ENCODE measurements at places on chromosomes 16 and 17.

- DNase-seq, result no peak
Observed at GRCh38 chr17:76441686-76442340, 11.1 kb downstream of the UBE2O start.

DNA sequence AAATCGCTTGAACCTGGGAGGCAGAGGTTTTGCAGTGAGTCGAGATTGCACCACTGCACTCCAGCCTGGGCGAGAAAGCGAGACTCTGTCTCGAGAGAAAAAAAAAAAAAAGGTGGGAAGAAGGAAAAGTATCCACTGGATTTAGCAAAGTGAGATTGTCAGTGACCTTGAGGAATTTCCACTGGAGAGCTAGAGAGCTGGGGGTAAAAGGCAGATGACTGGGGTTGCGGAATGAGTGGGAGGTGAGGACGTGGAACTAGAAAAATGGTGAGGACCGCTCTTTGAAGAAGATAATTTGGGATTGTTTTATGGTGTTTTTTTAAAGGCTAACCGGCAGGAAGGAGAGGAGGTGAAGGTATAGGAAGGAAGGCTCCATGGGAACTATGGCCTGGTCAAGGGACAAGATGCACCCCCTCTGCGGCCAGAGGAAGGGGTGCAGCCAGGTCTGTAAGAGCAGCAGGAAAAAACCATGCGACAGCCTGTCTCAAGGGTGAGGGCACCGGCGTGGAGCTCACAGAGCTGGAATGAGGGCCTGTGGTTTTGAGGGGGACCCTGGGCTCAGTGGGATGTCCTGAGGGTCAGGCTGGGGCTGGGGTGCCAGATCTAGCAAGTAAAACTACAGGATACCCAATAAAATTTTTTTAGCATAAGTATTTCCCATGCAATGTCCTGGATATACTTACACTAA lies 694 bp upstream of the MLST8 start:
- no peak for DNase-seq

DNA sequence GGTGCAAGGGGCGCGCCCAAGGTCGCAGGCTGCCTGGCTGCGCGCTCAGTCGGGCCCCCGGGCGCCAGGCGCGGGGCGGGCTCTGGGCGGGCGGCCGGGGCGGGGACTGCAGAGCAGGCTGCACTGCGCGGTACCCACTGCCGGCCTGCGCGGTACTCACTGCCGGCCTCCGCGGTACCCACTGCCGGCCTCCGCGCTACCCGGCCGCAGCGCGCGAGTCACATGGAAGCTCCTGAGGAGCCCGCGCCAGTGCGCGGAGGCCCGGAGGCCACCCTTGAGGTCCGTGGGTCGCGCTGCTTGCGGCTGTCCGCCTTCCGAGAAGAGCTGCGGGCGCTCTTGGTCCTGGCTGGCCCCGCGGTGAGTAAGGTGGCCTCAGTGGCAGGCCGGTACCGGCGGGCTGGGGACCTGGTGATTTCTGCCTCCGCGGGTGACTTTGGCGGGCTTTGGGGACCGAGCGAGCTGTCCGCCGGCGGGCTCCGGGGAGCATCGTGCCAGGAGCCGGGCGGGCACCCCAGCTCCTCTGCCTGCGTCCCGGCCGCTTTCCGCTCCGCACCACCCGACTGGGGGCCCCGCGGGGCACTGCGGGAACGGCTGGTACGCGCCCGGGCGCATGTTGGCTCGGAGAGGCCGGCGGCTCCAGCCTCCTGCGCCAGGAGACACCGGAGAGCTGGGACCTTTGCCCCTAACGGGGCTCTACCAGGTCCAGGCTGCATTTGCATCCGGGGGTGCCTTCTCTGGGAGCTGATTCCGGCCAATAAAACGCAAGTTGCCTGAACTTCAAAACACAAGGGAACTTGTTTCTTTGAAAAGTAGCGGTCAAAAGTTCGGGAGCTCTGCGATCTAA lies at the start of gene SLC47A1:
SLC47A1 (plus strand) TSS at position 137 of the 844 bp plus-strand sequence; CDS start at position 223, 86 bp downstream.
- peak; percentile 40 for DNase-seq

DNA sequence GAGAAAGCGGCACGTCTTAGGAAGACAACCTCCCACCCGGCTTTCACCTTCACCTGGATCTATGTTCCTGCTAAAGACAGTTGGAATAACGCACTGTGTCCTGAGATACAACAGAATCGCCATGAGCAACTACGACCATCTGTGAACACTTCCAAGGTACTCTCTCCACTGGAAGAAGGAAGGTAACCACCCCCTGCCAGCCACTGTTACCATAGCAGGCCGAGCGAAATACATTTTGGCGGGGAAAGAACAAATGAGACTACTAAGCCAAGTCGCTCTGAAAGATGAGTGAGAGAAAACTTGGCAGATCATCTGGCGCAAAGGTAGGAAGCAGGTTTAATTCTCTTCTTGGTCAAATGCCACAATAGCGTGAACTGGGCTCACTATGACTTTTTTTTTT lies 9.8 kb downstream of the CRK start:
- DNase-seq, result no peak

DNA sequence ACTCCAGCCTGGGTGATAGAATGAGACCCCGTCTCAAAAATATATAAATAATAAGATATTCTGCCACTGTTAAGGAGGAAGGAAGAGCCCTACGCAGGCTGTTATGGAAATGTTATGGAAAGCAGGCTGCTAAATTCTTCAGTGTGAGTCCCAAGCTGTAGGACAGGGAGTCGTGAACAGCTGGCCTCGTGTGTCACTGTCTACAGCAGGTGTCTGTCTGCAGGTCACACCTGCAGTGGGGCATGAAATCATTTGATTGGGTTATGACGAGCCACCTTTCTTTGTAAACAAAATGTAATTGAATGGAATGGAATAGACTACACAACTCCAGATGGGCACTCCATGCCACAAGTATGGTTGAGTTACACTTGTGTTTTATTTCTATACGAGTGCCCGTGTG lies 15.6 kb upstream of the LITAF start:
- DNase-seq, result peak; percentile 74

DNA sequence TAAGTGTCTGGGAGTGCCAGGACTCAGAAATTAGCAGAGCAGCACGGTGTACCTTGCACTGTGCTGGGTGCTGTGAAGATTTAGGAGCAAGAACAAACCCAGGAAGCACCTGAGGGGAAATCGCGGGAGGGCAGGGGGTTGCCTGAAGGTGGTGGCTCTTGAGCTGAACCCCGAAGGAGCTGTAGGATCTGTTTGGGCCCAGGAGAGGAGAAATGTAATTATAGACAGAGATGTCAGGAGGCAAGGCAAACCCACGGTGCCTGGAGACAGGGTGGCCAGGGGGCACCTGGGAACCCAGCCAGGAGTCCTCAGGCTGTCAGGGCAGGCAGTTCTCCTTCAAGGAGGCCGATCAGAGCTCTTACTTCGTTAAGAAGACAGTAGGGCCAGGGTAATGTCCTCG lies 109.1 kb downstream of the C16orf78 start:
- no peak for DNase-seq

DNA sequence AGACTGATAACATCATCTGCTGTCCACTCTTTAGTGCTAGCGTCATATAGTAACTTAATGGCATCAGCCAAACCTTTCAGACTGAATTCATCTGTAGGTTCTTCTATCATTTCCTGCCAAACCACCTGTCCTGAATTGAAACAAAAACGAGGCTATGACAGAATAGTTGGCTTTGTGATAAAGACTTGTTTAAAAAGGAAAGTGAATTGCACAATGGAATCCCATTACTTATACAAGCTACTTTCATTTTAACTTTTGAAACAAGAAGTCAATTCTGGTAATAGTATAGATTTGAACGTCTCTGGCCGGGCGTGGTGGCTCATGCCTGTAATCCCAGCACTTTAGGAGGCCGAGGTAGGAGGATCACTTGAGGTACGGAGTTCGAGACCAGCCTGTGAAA lies 18.2 kb downstream of the LASP1NB start:
- no peak for DNase-seq

- peak; percentile 66 for DNase-seq
Observed at GRCh38 chr17:29619251-29619650, 3.5 kb downstream of the CORO6 start.

GRCh38 chr16:23801378-23801777 lies 34.4 kb upstream of the PRKCB start:
- DNase-seq, result peak; percentile 48

- no peak for DNase-seq
Observed at GRCh38 chr16:65624229-65624628, 502.4 kb upstream of the CDH11 start.

DNA sequence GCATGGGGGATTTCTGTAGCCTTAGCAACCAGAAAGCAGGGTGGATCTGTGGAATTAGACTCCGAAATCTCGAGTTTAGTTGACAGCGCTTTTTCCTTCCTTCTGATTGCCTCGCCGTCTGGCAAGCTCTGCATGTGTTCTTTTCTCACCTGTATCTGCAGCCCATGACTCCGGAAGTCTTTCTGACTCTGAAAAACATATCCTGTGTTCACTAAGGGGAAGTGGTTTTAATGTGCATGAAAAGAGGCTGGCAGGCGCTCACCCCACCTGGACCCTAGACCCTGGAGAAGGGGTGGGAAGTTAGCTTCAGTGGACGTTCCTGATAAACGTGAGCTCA lies 158.5 kb downstream of the RPTOR start:
- DNase-seq, result no peak

- no peak for DNase-seq
Observed at GRCh38 chr17:59504821-59505220, 60.6 kb upstream of the DHX40 start.

DNA sequence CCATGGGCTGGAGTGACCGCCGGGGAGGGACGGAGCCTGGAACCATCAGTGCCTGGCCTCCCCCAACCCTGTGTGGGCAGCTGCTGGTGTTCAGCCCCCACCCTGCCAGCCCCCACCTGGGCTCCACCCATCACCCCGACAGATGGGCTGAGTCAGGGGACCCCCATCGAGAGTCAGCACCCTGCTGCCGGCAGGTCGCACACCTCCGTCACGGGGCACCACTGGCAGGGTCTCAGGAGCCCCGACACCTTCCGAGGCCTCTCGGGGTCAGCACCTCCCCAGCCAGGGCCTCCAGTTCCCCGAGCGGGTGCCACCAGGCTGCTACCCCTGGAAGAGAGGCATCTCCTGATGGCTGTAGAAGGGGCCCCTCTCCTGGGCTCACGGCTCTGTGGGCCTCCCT lies 38.3 kb upstream of the ACSF3 start:
- no peak for DNase-seq

DNA sequence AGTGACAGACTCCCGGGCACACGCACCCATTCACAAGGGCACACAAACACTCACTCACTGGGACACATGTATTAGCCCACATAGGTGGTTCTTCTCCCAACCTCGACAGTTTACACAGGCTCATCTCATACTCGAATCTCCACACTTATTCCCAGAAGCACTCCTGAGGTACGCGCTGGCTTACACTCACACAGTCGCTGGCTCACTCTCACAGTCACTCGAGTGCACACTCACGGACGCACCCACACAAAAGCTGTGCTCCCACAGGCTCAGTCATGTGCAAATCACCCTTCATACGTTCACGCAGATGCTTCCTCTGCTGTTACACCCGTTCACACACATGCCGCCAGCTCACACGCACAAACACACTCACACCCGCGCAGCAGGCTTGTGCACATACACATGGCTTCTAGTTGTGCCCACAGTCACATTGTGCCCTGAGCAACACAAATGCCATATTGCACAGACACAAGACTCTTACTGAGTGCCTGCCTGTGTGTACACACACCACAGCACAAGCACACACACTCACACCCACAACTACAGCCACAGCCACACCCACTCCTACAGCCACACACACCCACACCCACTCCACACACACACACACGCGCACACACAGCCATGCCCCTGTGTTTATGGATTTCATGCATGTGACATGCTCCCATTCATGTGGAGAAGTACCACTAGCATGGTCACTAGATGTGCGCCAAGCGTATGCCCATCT lies 8.4 kb upstream of the PRR29 start:
- DNase-seq, result no peak

DNA sequence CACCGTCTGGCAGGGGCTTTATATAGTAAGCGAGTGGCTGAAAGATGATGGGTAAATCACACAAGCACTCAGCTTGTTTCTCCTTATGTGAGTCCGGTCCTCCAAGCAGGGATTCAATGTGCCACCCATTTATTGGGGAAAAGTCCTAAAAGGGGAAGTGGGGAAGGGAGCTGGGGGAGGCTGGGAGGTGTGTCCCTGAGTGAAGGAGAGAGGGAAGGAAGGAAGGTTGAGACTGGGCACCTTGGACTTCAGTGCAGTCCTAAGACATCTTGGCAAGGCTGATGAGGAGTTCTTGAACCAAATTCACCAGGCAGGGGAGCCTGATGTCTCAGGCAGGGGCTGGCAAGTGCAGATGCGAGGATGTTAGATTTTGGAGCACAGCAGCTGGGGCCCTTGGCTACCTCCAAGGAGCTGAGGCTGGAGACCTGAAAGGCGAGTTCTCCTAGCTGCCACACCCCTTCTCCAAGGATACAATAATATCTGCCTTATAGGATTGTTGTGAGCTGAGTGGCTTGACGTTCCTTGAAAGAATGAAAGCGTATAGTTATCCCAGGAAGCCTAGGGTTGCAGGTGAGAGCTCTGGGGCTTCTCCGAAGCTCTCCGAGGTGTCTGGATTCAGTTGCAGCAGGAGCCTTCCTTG lies 23.0 kb upstream of the CYLD start:
- peak; percentile 17 for DNase-seq

DNA sequence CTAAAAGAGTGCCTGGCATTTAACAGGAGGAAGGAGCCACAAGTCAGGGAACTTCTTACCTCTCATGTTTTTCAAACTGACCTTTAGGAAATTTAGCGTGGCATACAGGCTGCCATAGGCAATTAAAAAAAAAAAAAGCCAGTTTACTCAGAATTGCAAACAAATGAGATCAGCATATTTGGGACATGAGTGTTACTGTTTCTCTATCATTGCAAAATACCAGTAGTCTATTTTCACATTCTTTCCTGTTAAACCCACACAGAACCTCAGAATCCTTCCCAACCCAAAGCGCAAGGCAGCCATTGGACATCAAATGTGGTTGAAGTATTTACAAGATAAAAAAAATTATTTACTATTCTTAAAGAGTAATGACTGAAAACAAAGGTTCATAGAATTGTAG lies 366.4 kb upstream of the DYNLRB2 start:
- no peak for DNase-seq

- no peak for DNase-seq
Observed at GRCh38 chr17:42844271-42844670, at the start of gene AOC2. TSS of gene AOC2 (plus strand) at chr17:42844580. CDS start at chr17:42844627, 47 bp downstream.

DNA sequence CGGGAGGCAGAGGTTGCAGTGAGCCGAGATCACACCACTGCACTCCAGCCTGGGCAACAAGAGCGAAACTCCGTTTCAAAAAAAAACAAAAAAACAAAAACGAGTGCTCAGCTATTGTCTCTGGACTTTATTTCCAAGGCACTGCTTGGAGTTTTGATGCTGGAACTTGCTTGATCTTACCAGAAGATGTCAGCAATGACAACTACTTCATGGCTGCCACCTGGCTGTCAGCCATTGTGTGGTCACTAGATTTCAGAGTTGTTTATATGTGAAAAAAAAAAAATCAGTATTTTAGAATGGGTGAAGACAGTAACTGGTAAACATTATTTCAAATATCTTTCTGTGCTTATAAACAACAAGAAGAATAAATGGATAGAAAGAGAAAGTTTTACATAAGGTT lies 26.3 kb upstream of the OR4D1 start:
- peak; percentile 71 for DNase-seq

DNA sequence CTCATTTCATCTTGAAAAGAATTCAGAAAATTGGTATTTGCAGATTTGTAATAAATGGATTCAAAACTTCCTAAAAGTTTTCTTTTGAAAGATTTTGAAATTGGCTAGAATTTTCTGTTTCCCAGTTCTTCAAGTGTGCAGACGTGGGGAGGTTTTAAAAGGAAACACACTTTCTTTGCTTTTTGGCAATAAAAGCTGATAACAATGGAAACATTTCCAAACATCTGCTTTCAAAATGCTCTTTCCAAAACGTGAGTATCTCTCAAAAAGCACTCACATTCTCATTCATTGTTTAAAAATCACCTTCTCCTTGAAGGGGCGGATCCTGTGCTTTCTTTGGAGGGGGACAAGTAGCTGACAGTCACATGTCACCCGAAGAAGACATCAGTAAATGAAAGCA lies 8.6 kb upstream of the GSG1L start:
- DNase-seq, result no peak
